Activated naive CD4-positive, alpha-beta T cell (primary cell): ENCODE measurements at places on chromosomes 6 and 20.

GRCh38 chr20:12555369-12555768 is 453.4 kb upstream of the SPTLC3 start:
- no peak for DNase-seq

DNA sequence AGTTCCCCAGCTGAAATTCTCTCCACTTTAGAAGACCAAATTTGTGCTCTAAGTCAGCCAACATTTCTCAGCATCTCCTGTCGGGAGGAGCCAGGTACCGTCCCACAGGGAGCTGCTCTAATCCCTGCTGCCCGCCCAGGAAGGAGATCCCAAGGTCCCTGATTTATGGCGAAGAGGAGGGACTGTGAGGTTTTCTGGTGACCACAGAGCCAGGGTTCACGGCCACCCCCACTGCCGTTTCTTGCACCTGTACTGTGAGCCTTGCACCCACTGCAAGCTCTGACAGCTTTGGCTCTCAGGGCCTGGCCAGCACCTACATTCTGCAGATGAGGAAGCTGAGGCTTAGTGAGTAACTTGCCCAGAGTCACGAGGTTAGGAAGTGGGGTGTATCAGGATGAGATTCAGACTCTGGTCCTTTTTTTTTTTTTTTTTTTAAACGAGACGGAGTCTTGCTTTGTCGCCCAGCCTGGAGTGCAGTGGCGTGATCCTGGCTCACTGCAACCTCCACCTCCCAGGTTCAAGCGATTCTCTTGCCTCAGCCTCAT is 34.9 kb downstream of the FOXC1 start:
- no peak for DNase-seq

DNA sequence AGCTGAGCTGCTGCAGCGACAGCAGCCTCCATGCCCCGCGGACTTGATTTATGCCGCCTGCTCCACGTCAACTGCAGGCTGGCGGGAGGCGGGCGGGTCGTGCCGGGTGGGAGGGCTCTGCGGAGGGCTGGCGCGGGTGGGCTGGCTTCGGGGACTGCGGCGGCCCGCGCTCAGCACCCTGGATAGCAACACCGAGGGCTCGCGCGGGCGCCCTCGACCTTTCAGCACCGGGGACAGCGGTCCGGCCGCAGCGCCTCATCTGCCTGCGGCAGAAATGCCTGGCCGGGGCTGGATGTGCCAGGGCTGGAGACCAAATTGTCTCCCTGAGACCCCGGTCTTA is 792 bp downstream of the SNAP25 start:
- DNase-seq, result no peak

DNA sequence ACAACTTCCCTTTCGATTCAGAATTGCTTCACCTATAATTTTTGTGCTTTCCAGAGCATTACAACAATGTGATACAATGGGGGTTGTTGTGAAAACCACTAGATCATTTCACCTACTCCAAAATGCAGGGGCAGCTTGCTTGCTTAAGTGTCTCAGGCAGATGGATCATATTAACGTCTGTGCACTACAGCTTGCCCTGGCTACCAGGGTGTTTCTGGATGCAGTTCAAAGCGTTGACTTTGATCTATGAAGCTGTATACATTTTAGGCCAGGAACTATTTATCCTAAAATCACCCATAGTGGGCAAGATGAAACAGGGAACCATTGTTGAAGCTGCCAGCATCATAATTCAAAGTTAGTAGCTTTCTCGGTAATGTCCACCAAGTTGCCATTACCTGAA is 339.5 kb upstream of the HSF2 start:
- DNase-seq, result no peak

DNA sequence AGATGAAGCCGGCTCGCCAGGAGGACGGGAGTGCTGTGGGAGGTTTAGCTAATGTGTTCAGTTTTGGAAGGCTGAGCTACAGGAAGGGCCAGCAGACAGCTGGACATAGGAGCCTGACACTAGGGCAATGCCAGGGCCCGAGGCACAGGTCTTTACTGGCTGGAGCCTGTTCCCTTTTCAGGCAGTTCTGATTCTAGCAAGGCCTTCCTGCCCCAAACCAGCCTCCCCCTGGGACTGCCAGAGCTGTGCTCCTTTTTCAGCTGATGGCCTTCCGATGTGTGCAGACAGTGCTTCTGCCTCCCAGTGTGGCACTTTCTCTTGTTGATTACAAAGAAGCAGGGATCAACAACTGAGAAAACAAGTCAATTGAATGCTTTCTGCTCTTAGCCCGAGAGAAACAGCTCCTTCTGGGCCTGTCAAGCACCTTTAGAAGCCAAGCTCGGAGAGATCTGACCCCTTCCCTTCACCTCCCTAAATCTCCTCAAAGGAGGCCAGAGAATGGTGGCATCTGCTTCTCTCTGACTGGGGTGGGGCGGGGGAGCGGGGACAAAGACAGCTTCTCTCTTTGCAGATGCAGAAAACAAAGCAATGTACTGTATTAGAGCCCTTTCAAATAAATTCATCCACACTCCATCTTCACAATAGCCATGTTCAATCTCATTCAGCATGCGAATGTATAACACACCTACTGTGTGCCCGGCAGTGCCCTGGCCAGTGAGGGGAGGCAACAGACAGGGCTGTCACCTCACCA is 63.2 kb downstream of the RAB44 start:
- no peak for DNase-seq

GRCh38 chr6:13527671-13528056 is 40.3 kb upstream of the GFOD1 start:
- no peak for DNase-seq

DNA sequence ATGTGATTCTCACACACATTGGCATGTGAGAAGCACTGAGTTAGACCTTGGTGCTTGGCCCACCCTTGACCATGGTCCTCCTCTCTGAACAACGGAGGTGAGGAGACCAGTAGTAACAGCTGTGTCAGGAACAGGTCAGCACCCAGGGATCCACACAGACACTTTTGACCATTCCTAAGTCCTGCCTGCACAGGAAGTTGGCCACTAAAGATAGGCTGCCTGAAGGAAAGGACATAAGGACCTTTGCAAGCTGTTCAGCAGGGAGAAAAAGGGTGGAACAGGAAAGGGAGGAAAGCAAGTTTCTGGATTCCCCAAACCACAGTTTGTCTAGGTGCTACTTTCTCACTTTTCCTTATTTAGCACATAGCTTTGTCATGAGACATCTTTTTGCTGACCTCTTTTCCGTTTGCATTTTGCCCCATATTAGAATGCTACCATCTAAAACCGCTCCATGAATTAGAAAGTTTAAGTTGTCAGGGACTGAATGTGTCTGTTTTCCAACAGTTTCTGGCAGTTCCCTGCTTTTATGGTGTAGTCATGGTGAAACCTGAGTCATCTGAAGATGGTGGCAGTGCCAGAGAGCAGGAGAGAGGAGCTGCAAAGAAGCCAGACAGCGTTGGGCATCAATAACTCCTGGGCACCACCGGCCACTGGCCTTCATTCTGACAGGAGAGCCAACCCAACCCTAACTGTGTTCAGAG is 1.1 kb upstream of the CD109 start:
- no peak for DNase-seq

DNA sequence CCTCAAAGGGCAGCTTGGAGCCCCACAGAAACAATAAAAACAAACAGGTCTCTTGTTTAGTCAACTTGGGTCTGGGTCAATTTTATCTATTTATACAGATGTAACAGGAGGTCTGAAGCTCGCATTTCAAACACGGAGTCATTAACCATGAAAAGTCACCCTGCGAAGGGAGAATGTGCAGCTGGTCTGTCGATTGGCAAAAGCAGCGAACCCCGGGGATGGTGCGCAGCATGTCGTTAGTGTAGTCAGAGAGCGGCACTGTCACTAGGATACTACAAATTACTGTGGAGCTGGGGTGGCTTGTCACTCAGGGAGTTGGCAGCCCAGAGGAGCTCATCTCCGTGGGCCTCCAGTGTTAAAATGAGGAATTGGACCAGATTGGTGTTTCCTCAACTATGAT is 190.4 kb upstream of the ARG1 start:
- no peak for DNase-seq

DNA sequence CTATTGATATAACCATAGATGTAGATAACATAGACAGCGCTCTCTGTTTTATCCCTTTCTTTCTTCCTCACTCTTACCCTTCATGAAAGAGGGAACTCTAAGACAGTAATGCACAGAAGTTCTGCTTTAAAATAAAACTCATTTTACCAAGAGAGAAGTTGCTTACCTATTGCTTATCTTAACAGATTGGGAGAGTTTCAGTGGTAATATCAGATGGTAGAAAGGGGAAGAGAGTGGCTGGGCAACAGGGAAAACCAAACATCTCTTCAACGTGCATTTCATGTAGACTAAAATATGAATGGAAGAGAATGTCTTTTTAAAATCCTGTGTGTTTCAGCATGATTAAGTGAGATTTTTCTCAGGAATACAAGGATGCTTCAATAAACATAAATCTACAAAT is 45.3 kb upstream of the SIRPG start:
- no peak for DNase-seq

DNA sequence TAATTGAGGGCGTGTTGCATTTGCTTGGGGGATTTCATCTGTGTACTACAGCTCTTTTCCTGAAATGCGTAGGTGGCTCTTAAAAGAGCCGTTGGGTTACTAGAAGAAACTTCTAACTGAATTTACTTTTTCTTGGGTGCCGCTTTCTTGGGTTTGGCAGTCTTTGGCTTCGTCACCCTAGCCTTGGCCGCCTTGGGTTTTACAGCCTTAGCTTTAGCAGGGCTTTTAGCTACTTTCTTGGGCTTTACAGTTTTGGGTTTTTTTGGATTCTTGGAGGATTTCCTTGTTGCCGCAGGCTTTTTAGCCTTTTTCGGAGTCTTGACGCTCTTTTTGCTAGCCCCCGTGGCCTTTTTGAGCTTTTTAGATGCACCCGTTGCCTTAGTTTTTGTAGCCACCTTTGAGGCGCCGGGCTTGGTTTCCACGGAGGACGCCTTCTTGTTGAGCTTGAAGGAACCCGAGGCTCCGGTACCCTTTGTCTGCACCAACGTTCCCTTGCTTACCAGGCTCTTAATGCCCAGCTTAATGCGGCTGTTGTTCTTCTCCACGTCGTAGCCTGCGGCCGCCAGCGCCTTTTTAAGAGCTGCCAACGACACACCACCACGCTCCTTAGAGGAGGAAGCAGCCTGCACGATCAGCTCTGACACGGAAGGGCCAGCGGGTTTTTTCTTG is 54.5 kb downstream of the TRIM38 start:
- DNase-seq, result no peak

DNA sequence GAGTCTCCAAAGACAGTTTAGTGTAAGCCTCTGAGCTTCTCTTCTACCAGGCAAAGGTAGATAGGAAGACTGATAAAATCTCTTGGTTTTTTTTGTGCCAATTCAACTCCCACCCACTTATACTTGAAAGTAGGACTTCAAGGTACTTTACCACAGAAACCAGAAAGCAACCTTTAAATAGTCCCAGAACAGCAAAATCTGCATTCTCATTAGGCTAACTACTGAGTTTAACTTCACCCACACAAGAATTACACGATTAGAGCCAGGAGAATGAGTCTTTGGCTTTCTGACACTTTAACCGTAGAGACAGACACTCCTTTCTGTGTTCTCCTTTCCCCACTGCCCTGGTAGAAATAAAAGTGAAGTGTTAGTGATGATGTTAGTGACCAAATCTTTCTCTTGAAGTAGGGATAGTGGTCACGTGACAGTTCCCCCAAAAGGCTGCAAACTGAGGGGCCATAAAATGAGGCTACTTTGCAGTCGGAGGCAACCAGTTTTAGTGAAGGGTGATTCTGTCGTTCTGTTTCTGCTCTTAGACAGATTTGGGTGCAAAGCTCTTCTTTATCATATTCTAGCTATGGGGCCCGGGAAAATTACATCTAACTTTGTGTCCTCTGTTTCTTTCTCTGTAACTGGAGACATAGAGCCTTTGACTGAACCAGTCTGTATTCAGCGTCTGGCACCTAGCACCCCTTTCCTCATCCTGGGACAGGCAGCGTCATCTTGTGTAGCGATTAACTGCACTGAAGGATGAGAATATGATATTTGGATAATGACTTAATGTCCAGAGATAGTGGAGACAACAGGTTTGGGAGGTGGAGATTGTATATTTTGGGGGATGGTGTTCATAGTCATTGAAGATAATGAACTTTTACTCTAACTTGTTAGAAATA is 206.4 kb upstream of the CITED2 start:
- DNase-seq, result no peak

- no peak for DNase-seq
Measured at GRCh38 chr20:44552950-44553908, 29.1 kb upstream of the PKIG start.

- no peak for DNase-seq
Measured at GRCh38 chr6:155493694-155494143, 38.1 kb upstream of the NOX3 start.

- DNase-seq, result no peak
Measured at GRCh38 chr6:129507059-129507807, 202.7 kb downstream of the ARHGAP18 start.

DNA sequence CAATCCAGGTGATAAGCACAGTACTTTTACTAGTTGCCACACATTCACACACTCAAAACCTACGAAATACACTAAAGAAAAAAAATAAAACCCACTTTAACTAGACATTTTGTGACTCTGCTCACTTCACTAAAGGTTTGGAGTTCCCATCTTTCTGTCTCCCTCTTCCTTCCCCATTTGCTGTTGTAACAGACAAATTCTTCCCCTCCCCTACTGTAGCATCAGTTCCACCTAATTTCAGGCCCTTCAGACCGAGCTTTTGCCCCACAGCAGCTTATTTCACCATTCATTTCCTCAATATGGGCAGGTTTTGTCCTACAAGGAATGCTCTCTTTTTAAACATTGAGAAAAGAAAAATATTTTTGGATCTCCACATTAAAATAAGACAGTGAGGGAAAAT is 31.3 kb upstream of the MRAP2 start:
- no peak for DNase-seq

- DNase-seq, result no peak
Measured at GRCh38 chr6:49980898-49981297, 11.5 kb upstream of the DEFB113 start.

- peak; percentile 69 for DNase-seq
Measured at GRCh38 chr20:64101731-64102621, 5.4 kb downstream of the NPBWR2 start.

DNA sequence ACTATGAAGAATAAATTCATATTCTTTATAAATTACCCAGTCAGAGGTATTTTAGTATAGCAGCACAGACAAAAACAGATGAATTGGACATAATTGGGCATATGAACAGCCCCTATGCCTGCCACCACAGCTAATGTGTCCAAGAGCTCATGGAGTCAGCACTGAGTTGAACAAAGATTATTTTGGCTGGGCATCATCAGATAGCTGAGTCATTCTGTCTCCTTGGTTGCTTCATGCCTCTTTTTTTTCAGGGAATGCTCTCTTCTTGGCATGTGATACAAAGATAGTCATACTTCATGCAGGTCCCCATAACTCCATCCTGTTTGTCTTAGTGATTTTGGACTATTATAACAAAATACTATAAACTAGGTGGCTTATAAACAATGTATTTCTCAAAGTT is 275.6 kb downstream of the TENT5A start:
- no peak for DNase-seq

DNA sequence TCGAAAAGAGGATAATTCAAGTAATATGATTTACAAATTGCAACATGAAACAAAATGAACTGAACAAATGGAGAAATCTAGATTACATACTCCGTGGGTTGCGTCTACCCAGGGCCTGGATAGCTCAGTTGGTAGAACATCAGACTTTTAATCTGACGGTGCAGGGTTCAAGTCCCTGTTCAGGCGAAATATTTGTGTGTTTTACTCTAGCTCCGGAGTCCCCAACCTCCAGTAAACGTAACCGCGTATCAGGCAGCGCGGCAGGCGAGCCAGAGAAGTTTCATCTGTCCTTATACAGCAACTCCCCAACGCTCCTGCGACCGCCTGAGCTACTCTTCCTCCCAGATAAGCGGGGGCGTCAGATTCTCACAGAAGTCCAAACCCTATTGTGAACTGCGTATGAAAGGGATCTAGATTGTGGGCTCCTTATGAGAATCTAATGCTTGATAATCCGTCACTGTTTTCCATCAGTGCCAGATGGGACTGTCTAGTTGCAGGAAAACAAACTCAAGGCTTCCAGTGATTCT is 176.1 kb downstream of the TRIM27 start:
- no peak for DNase-seq
